Mammary microvascular endothelial cell (primary cell): ENCODE measurements at places on chromosomes 5 and 9. TPM values are rescaled to one million over a fixed set of nuclear protein-coding genes. Genes with fewer than 3 reads are reported as not detected.

NPR3 gene
- total RNA-seq = under 0.01 and 0.05 TPM in 2 replicates

MARVELD2 gene
- 1.6 and 2.3 TPM in 2 replicates for total RNA-seq

SYK gene
- not detected in 2 replicates for total RNA-seq

TPM2 gene
- 6.3 and 13.4 TPM in 2 replicates for total RNA-seq

CAMK4 gene
- 0.34 and 1.3 TPM in 2 replicates for total RNA-seq

MSX2 gene
- 0.25 TPM in 1 of 2 replicates, not detected in the other for total RNA-seq

TTC23L gene
- total RNA-seq = not detected in 2 replicates

ZFP37 gene
- total RNA-seq = 0.60 and 0.89 TPM in 2 replicates

CDK9 gene
- 82.7 and 84.3 TPM in 2 replicates for total RNA-seq

NR3C1 gene
- 16.4 and 16.6 TPM in 2 replicates for total RNA-seq

BSPRY gene
- not detected in 2 replicates for total RNA-seq

IFNB1 gene
- total RNA-seq = 0.13 TPM in 1 of 2 replicates, not detected in the other

GPR151 gene
- not detected in 2 replicates for total RNA-seq

ROPN1L gene
- total RNA-seq = 1.4 and 2.5 TPM in 2 replicates

SPATA31C1 gene
- total RNA-seq = not detected in 2 replicates

HSD17B4 gene
- 85.9 and 100 TPM in 2 replicates for total RNA-seq

NUTM2G gene
- total RNA-seq = not detected in 2 replicates

SLC34A3 gene
- total RNA-seq = not detected in 2 replicates

PCDHB14 gene
- 0.20 and 0.30 TPM in 2 replicates for total RNA-seq

SV2C gene
- not detected in 2 replicates for total RNA-seq

ORM2 gene
- total RNA-seq = not detected in 2 replicates

C5orf52 gene
- not detected in 2 replicates for total RNA-seq

SLC1A1 gene
- total RNA-seq = 9.1 and 12.4 TPM in 2 replicates

FAM153A gene
- total RNA-seq = not detected in 2 replicates

UCK1 gene
- 22.5 and 25.4 TPM in 2 replicates for total RNA-seq

RMI1 gene
- total RNA-seq = 4.9 and 5.7 TPM in 2 replicates

RNF44 gene
- 6.5 and 7.3 TPM in 2 replicates for total RNA-seq

SLC24A2 gene
- not detected in 2 replicates for total RNA-seq

FOXD4L6 gene
- total RNA-seq = not detected in 2 replicates

NKD2 gene
- 0.25 TPM in 1 of 2 replicates, not detected in the other for total RNA-seq

OR1L4 gene
- not detected in 2 replicates for total RNA-seq

CDK7 gene
- 48.6 and 49.0 TPM in 2 replicates for total RNA-seq

C9orf50 gene
- 0.47 TPM in 1 of 2 replicates, not detected in the other for total RNA-seq

C6 gene
- not detected in 2 replicates for total RNA-seq

CDKN2B-AS1 gene
- 1.1 and 1.7 TPM in 2 replicates for total RNA-seq

PCDHB13 gene
- total RNA-seq = 0.30 and 0.33 TPM in 2 replicates

FBP2 gene
- total RNA-seq = not detected in 2 replicates

FOXD1 gene
- 0.05 and 0.33 TPM in 2 replicates for total RNA-seq

INSYN2B gene
- total RNA-seq = 25.4 and 34.2 TPM in 2 replicates

DAPK1 gene
- total RNA-seq = 13.8 and 18.7 TPM in 2 replicates

TENT4A gene
- total RNA-seq = 15.7 and 16.5 TPM in 2 replicates

SEMA5A gene
- 0.05 and 0.13 TPM in 2 replicates for total RNA-seq

PCDHA6 gene
- total RNA-seq = 0.27 TPM in 1 of 2 replicates, not detected in the other

CNTLN gene
- total RNA-seq = 5.9 and 6.4 TPM in 2 replicates

GRIN3A gene
- total RNA-seq = not detected in 2 replicates

SOHLH1 gene
- total RNA-seq = 0.34 TPM in 1 of 2 replicates, not detected in the other

DBH gene
- total RNA-seq = not detected in 2 replicates

ELAVL2 gene
- total RNA-seq = 0.64 and 1.1 TPM in 2 replicates

PCDHGA2 gene
- total RNA-seq = 0.73 and 0.79 TPM in 2 replicates

CCNG1 gene
- total RNA-seq = 224 and 247 TPM in 2 replicates

CARD9 gene
- under 0.01 and 0.60 TPM in 2 replicates for total RNA-seq
